ENCODE measurements at places on chromosomes 4 and X.

DNA sequence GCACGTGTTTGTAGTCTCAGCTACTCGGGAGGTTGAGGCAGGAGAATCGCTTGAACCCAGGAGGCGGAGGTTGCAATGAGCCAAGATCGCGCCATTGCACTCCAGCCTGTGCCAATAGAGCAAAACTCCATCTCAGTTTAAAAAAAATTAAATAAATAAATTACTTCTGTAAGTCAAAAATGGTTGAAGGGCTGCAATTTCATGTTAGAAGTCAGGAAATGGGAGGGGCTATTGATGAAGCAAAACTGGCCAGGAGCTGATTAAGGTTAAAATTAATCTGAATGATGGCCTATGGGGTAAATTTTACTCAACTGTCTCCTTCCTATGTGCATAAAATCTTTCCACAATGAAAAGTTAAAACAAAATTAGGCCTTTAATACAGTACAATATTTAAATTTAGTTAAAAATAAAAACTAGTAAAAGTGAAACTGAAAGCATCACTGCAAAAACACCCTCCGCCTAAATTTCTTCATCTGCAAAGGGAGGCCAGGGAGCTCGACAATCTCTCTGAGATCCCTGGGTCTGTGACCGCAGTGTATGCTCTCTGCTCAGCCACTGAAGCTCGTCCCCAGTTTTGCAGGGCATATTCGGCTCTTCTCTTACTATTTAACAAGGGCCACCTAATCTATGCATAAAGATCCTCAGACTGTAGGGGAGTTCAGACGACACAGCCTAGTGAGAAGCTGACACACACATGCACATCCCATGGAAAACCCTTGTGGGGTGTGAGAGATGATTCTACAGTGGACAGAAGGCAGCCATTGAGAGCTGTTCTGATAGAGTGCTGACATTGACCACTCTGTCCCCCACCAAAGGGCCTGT lies 57.2 kb downstream of the IRF2 start:
- no peak for DNase-seq

- no peak for DNase-seq
Measured at GRCh38 chr4:87732033-87732765, 67.2 kb upstream of the IBSP start.

- no peak for DNase-seq
Measured at GRCh38 chr4:47933840-47934239, 19.5 kb upstream of the NFXL1 start.

- no peak for DNase-seq
Measured at GRCh38 chr4:177401658-177402273, 40.5 kb downstream of the AGA start.

DNA sequence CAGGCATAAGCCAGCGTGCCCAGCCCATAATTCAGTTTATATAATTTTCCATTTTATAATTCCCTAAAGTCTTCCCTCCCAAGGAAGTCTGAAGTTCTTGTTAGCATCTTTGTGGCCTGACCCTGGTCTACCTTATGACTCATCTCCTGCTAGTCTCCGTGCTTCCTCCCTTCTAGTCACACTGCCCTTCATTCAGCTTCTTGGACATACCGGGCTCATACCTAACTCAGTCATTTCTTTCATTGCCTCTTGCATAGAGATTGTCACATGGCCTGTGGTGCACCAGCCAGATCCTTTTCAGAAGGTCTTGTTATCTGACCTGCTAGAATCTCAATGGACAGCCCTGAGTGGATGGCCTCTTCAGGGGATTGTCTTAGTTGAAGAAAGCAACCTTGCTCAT lies 22.8 kb upstream of the MAML3 start:
- no peak for DNase-seq

DNA sequence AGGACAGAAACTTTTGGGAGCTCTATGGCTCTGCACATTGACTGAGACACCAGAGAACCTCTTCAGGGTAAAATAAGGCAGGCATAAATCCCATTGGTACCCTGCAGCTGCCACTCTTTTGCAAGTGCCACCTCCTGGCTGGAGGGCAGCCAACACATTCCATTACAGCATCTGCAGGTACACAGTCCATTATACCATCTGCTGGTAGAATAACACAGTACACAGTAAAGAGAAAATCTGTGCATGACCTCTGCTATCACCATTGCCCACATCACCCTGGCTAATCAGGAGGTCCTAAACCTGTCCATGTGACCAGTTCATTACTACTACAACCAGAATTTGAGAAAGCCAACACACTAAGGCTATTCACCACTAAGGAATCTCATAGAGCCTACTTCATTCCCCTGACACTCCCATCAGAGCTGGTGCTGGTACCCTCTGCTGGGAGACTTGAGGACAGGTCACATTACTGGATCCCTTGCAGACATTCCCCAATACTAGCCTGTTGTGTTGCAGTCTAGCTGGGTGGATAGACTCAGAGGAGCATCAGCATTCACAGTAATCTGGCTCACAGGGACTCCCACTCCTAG lies 176.2 kb upstream of the TACR3 start:
- DNase-seq, result no peak

DNA sequence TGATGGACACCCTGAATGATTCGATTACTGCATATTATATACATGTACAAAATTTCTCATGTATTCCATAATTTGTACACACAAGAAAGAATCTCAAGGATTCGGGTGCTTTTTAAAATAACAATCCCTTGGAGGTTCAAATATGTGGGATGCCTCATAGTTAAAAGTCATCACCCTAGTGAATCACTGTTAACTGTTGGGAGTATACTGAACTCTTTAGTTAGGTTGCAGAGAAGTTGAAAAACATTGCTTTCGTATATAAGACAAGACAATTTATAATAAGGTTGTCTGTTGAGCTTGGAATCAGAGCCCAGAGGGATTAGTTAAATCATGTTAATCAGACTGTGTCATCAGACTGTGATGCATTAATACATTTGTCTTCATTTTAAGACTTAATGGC lies 15.6 kb downstream of the DCK start:
- no peak for DNase-seq

DNA sequence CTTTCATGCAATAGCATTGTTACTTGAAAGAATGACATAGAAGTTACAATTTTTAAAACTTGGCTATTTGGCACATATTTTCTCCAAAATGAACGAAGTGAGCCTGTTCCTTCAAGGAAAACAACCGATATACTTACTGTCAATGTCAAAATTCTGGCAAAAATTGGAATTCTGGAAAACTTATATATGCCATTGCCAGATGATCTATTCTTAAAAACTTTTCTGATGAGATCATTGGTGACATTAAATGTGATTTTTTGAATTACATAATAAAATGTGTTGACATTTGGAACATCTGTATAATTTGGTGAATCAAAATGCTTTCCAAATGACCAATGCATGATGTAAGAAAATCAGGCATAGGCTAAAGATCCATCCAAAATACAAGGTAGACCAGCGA lies 209.0 kb downstream of the SCFD2 start:
- no peak for DNase-seq

GRCh38 chrX:37745835-37746217 lies 34.0 kb upstream of the CYBB start:
- DNase-seq, result no peak

GRCh38 chr4:2497324-2497723 lies 28.4 kb downstream of the RNF4 start:
- DNase-seq, result no peak
